ENCODE measurements at places on chromosomes 7 and 10. TPM values are rescaled to one million over a fixed set of nuclear protein-coding genes. Genes with fewer than 3 reads are reported as not detected.

GRCh38 chr7:145909991-145910513, 206.5 kb upstream of the CNTNAP2 start:
- no peak for DNase-seq

- DNase-seq = no peak
Measured at GRCh38 chr10:30671026-30671616, 41.6 kb upstream of the LYZL2 start.

Gene OPN4
- total RNA-seq = not detected

DNA sequence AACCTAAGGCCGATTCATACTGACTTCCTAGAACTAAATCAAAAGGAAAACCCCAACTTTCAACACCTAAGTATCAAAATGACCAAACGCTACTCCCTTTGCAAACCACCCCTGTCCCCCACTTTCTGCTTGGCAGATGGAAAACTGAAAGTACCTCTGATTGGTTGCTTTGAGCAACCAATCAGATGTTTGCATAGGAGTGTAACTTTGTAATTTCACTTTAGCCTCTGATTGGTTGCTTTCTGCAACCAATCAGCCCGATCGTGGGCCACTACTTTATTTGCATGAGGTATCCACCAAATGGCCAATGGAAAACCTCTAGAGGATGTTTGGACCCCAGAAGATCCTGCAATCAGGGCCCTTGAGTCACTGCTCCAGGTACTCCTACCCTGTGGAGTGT, 12.3 kb upstream of the SNX10 start:
- no peak for DNase-seq

- DNase-seq = no peak
Measured at GRCh38 chr10:4533621-4534020, 292.4 kb upstream of the AKR1E2 start.

DNA sequence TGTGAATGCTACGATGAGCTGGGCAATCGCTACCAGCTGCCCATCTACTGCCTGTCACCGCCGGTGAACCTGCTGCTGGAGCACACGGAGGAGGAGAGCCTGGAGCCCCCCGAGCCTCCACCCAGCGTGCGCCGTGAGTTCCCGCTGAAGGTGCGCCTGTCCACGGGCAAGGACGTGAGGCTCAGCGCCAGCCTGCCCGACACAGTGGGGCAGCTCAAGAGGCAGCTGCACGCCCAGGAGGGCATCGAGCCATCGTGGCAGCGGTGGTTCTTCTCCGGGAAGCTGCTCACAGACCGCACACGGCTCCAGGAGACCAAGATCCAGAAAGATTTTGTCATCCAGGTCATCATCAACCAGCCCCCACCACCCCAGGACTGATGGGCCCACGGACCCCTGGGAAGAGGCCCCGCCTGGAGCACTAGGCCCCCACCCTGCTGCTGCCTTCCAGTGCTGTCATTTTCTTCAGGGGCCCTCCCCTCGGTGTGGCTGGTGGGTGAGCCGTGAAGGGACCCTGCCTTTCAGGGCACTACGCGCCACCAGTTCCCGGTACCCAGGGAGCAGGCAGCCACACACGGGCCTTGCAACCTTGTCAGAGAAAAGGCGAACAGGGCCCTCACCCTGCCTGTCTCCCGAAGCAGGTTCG, 2.3 kb upstream of the ANKRD2 start:
- no peak for DNase-seq

Gene MMD2
- total RNA-seq = not detected

Gene LMOD2
- 577 TPM for total RNA-seq

GRCh38 chr7:128701062-128701785, 29.1 kb downstream of the GARIN1A start:
- DNase-seq = no peak

DNA sequence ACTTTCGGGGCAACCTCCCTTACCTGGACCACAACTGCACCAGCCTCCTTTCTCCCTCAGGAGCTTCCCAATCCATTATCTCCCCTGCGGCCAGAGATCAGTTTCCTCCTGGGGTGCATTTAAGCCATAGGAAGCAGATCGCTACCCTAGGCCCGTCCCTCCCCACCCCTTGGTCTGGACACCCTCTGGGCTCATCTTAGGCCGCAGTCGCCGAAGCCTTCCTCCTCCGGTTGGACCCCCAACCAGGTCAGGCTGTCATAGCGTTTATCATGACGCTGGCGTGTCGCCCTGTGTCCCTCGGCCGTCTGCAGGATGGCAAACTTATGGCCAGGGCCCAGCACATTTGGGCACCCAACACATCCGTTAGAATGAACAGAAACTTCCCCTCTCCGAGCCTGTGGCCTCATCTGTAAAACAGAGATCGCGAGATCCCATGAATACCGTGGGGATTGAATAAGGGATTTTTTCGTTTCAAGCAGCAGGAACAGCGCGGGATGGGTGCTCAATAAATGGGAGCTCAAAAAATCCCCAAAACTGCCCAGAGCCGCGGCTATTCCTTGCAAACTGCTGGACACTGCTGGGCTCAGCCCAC, 669 bp upstream of the AP5Z1 start:
- peak; percentile 37 for DNase-seq

All from heart right ventricle (tissue), 16 donors.